ENCODE measurements at places on chromosomes 4 and X. TPM values are rescaled to one million over a fixed set of nuclear protein-coding genes. Genes with fewer than 3 reads are reported as not detected.

DNA sequence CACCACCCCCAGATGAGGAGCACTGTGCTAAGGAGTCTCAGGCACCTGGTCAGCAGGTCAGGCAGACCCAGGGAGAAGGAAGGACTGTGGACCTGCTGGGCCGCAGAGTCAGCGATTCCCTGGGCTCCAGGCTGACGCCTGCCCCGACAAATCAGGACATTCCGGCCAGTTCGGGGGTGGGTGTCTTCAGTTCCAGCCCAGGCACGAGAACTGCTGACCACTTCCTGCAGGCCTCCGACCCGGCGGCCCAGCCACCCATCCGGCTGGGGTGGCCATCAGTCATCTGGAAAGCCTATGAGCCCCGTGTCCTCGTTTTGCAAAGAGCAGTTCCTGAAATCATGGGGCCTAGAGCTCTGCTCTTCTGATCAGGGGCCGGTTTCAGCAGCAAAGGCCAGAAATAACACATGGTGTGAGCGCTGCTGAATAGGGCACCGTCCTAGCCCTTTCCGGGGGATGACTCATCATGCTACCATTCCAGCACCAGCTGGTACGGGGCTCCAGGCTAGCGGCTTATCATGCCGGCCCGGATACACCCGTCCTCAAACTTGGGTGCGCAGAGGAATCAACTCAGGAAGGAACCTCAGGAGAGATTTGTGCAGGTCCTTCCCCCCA is 7.8 kb upstream of the SH3TC1 start:
- no peak for ATAC-seq

DNA sequence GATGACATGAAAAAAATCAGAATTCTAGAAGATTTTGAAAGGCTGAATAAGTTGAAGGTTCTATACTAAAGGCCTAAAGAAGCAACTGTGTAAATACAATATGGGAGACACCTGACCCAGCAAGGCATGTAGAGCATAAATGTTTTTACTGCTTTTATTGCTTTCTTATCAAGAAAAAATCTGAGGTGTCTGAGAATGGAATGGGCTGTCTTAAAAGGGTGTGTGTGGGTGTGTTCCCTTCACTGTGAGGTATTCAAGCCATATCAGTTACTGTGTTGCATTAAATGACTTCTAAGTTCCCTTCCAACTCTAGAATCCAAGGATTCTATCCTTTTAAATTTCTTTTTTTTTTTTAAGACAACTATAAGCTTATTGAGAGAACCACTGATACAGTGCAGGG is 15.7 kb downstream of the ATP8A1 start:
- ATAC-seq: no peak

DNA sequence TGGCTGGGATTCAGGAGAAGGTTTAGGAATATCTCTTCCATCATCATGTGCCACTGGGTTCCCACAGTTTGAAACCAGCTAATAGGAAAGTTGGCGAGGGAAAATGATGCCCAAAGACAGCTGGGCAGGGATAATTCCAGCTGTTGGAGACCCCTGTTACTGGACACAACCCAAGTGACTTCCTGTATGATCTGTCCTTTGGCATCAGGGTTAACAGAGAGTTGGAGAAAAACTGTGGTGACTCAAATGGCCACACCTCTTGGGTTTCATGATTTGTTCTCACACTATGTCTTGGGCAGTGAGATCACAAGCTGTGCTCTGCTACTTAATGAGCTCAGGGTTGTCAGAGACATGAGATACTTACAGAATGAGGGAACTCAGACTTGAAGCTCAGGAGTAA is 3.8 kb downstream of the FGF16 start:
- peak; percentile 28 for ATAC-seq

- no peak for ATAC-seq
Measured at GRCh38 chr4:131316086-131316485, 1833.0 kb upstream of the PCDH10 start.

DNA sequence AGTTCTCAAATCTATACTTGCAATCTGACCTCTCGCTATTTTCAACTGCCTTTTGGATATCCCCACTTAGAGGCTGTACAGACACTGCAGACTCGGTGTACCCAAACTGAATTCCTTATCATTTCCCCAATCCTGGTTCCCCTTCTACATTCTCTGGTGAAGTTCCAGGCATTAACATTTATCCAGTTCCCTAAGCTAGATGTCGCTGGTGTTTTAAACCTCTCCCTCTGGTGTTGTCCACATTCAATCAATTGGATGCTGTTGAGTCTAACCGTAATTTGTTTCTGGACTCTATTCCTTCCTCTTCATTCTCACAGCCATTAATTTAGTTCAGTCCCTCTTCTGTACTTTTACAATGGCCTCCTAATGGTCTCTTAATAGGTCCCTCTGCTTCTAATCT is 7.2 kb upstream of the STK26 start:
- no peak for ATAC-seq

DNA sequence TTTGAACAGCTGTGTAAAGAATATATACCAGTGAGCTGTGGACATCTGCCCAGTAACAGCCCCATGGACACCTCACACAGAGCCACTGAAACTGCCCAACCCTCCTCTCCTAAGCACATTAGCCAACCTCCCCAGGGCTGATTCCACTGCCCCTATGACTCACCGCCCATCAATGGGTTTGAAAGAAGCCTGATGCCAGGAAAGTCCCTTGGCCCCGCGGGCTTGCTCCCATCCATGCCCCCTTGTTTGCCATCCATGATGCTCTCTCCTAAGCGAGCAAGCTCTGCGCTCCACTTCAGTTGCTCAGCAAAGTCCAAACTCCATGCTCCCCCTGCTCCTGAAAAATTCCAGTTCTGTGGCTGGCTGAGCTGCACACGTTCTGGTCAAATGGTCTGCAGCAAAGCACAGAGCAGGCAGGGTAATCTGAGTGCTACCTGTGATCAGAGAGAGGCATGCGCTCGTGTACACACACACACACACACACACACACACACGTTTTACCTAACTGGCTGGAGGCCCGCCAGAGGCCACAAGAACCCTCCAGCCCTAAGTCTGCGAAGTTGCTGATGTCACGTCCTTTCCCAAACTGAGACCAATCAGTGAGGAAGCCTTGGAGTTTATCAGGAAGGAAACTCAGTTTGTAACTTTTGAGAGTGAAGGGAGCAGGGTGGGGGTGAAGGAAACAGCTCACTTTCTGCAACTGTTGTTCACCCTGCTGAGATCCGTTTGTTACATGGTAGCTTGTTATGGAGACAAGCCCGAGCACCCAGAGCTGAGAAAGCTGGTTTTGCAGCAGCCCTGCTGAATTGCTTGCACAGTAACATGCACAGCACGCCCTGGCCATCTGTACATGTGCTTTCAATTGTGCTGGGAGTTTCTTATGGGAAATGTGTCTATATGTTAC is at the start of gene ASB9:
TSS of gene ASB9 (minus strand) at position 466 of the 904 bp plus-strand sequence. CDS start at position 257, 209 bp downstream.
- peak; percentile 73 for ATAC-seq

Gene PAQR3
- 5.0 TPM for total RNA-seq

Gene PABPC5
- not detected for total RNA-seq

Gene FAM241A
- 3.8 TPM for total RNA-seq

Gene VSIG4
- total RNA-seq: 0.24 TPM

Gene MAGEE2
- total RNA-seq: not detected

Gene MTTP
- not detected for total RNA-seq

Gene DSPP
- total RNA-seq: not detected
